Nasal cavity respiratory epithelium epithelial cell of viscerocranial mucosa (primary cell): ENCODE measurements at places on chromosomes 2 and 18. TPM values are rescaled to one million over a fixed set of nuclear protein-coding genes. Genes with fewer than 3 reads are reported as not detected.

The BUB1 gene
- total RNA-seq, result 0.71 and 1.4 TPM in 2 replicates

The CCDC142 gene
- total RNA-seq, result 9.9 and 12.7 TPM in 2 replicates

The NRP2 gene
- total RNA-seq, result 33.5 and 56.0 TPM in 2 replicates

The IL36A gene
- total RNA-seq, result 1.0 and 1.2 TPM in 2 replicates
